ENCODE measurements at places on chromosomes 1 and 21. TPM values are rescaled to one million over a fixed set of nuclear protein-coding genes. Genes with fewer than 3 reads are reported as not detected.

DNA sequence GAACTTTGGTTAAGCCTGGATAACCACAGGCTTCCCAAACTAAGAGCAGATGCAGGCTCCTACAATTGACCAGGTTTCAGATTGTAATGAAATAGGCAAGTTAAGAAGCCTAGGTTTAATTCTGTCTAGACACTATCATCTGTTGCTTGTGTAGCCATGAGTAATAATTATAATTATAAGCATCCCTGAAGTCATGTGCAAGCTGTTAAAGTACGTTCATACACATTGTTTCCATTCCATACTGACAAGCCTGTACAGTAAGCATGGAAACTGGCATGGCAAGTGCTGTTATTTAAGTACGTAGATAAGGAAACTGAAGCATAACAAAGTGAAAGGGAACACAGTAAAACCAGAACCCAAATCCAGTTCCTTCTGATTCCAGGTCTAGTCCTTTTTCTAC is 557.2 kb upstream of the BEND5 start:
- no peak for DNase-seq

DNA sequence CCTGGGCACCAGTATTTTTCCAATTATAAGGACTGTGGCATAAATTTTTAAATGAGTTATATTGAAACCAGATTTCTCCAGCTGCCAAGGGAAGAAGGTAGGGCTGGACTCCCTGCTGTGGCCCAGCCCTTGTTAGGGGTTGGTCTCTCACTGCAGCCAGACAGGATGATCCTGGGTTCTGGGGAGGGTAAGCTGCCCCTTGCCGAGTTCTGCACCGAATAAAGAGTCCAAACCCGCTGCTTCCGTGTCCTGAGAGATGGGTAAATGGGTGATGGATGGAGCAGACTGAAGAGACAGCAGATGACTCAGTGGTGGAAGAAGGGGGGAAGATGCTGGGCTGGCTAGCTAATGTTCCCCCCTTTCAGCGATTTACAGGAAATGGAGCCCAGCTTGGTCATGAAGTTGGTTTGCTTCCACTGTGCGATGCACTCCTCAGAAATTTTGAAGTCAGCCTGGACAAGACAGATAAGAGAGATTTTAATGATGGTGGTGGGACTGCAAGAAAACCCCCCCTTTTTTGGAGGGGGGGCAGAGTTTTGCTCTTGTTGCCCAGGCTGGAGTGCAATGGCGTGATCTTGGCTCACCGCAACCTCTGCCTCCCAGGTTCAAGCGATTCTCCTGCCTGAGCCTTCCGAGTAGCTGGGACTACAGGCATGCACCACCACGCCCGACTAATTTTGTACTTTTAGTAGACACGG is 41.4 kb downstream of the YARS1 start:
- DNase-seq, result no peak

DNA sequence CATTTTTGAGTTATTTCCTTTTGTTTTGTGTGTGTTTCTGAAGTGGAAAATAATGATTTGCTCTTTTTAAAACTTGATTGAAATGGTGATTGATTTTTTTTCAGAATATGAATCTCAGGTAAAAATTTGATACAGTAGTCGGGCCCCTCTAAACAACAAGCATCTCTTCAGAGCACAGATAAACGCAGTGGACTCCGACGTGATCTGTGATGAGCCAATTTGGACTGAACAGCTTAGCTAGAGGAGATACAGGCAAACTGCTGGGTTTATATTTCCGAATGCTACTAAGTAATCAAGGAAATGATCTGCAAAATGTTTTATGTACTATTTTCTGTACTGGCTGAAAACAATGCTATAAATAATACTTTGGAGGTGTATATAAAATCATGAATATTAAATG is 705.7 kb upstream of the RGS18 start:
- DNase-seq, result no peak

DNA sequence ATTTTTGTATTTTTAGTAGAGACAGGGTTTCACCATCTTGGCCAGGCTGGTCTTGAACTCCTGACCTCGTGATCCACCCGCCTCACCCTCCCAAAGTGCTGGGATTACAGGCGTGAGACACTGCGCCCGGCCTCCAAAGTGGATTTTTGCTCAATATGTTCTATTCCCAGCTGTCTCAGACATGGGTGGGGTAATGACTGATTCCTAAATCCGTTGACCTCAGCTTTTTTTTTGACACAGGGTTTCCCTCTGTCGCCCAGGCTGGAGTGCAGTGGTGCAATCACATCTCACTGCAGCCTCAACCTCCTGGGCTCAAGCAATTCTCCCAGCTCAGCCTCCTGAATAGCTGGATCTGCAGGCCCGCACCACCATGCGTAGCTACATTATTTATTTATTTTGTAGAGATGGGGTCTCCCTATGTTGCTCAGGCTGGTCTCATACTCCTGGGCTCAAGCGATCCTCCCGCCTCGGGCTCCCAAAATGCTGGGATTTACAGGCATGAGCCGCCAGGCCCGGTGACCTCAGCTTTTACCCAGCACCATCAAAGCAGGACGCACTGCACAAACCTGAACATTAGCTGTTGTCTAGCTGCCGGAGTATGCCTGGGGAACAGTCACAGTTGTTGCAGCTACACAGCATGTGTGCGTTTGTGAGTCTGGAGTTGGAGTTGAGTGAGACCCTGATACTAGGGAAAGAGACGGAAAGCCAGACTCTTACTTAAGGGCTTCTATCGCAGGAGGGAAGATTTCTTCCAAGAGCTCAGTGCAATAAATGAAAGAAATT is 43.7 kb upstream of the PSEN2 start:
- DNase-seq, result peak; percentile 84

DNA sequence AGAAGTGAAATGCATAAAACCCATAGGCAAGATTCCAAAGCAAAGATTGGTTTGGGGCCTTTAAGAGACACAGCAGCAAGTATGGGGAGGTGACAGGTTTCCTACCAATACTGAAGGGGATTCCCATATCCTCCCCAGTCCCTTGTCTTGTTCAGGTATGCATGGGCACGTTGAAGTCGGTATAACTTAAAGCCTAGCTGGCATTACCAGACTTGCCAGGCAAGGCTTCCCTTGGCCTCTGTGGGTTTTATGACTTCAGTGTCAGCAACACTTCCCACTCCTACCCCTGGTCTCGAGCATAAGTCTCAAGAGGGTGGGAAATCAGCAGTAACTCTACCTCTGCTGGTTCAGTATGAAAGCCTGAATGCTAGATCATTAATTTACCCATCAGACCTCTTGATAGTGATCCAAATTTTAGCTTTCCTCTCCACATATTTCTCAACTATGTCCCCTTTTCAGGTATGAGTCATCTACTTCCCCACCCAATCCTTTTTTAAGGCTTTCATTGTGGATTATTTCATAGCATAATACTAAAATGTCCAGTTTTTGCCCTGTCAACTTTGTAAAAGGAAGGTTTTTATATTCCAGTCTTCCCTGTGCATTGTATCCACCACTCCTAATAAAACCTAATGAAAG is 6.8 kb downstream of the CYP4X1 start:
- no peak for DNase-seq

GRCh38 chr1:221972276-221973235 is 230.7 kb upstream of the DUSP10 start:
- no peak for DNase-seq

GRCh38 chr1:108041360-108042142 is 76.6 kb upstream of the VAV3 start:
- no peak for DNase-seq

- DNase-seq, result no peak
Observed at GRCh38 chr1:230905733-230906132, 37.4 kb upstream of the C1orf198 start.

DNA sequence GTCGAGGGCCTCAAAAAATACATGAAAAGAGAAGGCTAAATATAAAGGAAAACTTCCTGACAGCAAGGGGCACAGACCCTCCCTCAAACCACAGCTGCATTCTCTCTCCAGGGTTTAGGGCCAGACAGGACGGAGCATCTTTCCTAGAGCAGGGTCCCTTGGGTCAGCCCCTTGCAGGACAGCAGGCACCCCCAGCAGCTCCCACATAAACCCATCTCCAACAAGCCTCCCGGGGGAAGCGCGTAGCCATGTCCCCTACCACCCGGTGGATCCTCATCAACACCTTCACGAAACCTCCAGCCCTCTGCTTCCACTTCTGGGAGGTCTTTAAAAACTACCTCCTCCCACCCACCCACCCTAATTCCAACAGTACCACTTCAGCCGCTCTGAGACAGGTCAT is 59.5 kb downstream of the CD46 start:
- DNase-seq, result no peak

DNA sequence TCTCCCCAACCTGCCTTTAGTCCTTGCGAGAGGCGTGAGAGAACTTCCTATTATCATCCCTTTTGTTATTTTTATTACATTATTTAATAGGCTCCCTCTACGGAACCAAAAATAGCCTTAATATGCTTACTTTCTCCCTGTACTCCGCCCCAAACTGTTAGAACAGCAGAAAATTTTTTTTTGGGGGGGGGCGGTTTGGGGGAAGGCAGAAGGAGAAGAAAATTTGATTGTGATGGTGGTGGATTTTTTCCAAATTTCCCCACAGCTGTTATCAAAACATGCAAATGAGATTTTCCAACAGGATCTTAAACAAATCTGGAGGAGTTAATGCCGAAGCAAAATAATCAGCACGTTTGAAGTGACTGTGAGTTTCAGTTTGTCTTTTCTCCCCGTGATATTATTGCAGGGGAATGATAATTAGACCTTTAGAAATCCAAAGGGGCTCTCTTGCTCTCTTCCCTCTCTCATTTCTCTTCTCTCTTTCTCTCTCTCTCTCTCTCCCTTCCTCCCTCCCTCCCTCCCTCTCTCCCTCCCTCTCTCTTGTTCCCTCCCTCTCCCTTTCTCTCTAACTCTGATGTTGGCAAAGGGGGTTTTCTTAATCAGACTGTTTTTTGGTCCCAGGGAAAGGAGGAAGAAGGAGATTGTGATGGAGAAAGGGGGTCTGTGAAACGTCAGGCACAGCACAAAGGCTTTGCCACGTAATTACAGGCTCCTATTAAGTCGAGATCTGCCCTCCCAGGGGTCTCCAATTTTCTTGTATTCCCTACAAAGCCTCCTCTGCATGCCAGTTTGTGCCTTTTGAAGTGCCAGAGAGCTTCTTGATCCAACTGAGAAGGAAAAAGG is 1.1 kb upstream of the PRRX1 start:
- no peak for DNase-seq

- no peak for DNase-seq
Observed at GRCh38 chr1:152621993-152622392, 910 bp downstream of the LCE3A start.

GRCh38 chr1:33391343-33392078 is 39.4 kb downstream of the PHC2 start:
- no peak for DNase-seq

GRCh38 chr1:20702416-20702815 is 15.4 kb downstream of the KIF17 start:
- no peak for DNase-seq

DNA sequence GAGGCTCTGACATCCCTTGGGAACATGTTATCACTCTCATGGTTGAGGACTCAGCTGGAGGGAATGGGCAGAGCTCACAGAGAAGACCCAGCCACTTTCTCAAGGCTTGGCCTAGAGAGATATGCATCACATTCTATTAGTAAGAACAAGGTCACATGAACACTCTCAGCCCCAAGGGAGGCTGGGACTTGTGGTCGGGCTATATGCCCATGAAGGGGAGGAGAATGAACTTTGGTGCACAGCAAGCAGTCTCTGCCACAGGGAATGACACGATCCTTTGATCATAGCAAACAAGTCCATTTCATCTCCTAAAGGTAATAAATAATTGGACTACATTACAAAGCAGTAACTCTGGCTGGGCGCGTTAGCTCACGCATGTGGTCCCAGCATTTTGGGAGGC is 105.7 kb downstream of the SYF2 start:
- no peak for DNase-seq

GRCh38 chr1:115927971-115928370 is 48.3 kb upstream of the SLC22A15 start:
- no peak for DNase-seq

GRCh38 chr1:56417646-56418045 is 161.7 kb downstream of the PLPP3 start:
- no peak for DNase-seq

GRCh38 chr1:73205294-73205973 is 923.1 kb upstream of the NEGR1 start:
- DNase-seq, result no peak

DNA sequence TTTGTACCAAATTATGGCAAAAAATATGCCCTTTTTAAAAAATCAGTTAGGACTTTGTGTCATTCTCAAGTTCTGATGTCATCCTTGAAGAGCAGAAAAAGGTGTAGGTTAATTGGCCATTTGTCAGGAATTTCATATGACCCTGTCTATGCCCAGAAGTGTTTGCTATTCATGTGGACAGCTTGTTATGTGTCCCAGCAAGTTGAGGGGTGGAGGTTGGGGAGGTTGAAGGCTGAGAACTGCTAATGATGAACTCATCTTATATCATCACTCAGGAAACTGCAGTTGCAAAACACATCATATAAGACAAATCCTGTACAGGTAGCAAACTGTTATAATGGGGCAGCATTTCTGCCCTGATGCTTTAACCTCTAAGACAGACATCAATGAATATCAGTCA is 106.5 kb downstream of the PHTF1 start:
- no peak for DNase-seq

DNA sequence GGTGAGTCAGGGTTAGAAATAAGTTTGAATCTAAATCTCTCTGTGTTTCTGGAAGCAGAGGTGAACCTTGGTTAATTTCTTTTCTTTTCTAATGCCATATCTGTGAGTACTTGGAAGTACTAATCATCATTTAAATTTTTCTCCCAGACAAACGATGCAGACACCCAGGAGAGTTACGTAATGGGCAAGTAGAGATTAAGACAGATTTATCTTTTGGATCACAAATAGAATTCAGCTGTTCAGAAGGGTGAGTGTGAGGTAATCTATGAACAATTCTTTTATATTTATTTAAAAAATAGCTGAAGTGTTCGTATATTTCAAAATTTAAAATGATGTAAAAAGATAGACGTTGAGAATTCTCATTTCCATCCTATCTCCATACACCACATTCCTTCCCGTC is 11.2 kb downstream of the C4BPA start:
- no peak for DNase-seq

DNA sequence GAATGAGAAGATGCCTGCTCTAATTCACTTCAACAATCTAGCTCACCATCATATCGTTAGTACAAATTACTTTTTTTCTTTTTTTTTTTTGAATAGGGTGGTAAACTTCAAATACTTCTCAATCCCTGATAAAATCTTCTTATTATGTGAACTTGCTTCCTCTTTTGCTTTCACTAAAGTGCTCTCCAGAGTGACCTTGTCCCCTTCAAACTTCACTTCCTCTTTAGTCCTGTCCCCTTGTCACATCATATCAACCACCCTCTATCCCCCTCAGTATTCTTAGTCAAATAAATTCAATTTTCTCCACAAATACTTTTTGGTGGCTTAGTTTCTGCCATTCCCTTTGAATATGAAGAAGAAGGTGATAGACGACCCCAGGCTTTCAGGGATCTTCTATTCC is 124.9 kb upstream of the PLXNA2 start:
- no peak for DNase-seq

Gene CFHR5
- total RNA-seq, result not detected

Gene G0S2
- total RNA-seq, result 4.9 TPM

Gene PRAMEF5
- not detected for total RNA-seq

Gene RPE65
- total RNA-seq, result 0.13 TPM

Gene HFM1
- total RNA-seq, result not detected

Gene ZBTB21
- total RNA-seq, result 26.5 TPM

Gene FRRS1
- total RNA-seq, result 28.6 TPM

Gene WLS
- total RNA-seq, result 56.3 TPM

Gene CERS2
- total RNA-seq, result 37.3 TPM
